ENCODE measurements at places on chromosomes 6 and 20. TPM values are rescaled to one million over a fixed set of nuclear protein-coding genes. Genes with fewer than 3 reads are reported as not detected.

- peak; percentile 90 for DNase-seq
These were observed 116.6 kb downstream of the RNF144B start for GRCh38 chr6:18503593-18504231.

- DNase-seq: peak; percentile 68
These were observed at the start of gene TUBB2B for GRCh38 chr6:3227363-3228045. Gene TUBB2B, minus strand, starts transcription at chr6:3227653. Its CDS starts 110 bp downstream, at chr6:3227543.

- no peak for DNase-seq
These were observed 188.2 kb downstream of the WDR27 start for GRCh38 chr6:169513478-169514193.

GRCh38 chr20:1204113-1204512 lies 859 bp downstream of the C20orf202 start:
- no peak for DNase-seq

- no peak for DNase-seq
These were observed 42.4 kb downstream of the FAM184A start for GRCh38 chr6:119036081-119036480.

GRCh38 chr6:22401206-22401605 lies 104.4 kb upstream of the PRL start:
- DNase-seq: no peak

GRCh38 chr6:14575961-14576360 lies 458.4 kb downstream of the CD83 start:
- no peak for DNase-seq

GRCh38 chr6:111942561-111942960 lies 69.3 kb upstream of the FYN start:
- no peak for DNase-seq

DNA sequence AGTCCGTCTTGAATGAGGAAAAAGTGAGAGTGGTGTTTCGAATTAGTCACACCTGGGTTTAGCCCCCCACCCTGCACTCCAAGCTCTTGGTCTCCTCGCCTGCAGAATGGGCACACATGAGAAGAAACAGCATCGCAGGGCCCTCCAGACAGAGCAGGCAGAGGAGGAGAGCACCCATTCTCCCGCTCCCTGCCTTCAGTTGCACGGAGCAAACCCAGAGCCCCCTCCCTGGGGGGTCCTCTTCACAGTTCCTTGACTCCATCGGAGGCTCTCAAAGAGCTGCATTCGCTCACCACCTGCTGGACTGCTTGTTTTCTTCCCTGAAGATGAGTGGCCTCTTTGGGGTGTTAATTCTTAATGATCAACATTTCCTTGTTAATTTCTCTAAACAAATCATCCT lies 5.1 kb downstream of the CST7 start:
- DNase-seq: no peak

DNA sequence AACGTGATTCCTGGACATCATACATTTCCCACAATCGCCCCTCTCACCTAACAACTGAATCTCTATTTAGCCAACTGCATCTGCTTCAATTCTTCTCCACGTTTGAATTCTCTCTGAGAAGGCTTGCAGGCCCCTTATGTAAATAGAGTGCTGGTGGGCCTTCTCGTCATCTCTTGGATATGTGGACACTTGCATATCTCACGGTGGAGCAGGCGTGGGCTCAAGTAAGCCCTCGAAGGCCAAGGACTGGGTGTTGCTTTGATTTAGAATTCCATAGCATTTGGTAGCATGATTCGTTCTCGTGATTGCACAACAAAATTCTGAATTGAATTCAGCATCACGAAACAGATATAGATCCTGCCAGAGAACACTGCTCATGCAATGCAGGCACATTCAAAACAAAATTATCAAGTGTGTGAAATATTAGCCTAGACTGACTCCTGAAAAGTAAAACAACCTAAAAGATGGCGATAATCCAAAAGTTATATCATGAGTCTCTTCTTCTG lies 613.6 kb downstream of the TFAP2A start:
- DNase-seq: peak; percentile 50

DNA sequence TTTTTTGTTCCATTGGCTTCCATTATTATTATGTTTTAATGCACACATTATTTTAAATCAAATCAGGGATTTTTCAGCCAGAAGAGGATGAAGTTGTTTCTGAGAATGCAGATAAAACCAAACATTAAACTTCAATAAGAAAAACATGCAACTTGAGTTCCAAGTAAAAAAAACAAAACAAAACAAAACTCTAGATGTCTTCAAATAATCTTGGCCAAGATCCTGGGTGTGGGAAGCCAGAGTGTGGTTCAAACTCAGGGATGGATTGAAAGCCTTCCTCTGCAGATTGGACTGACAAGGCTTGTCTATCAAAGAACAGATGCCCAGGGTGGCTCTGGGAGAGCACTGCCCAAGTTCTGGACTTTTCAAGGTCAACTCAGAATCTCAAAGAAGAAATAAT lies 134.1 kb downstream of the LCA5 start:
- DNase-seq: no peak

GRCh38 chr20:31842471-31843157 lies 2.8 kb downstream of the FOXS1 start:
- DNase-seq: peak; percentile 51

- no peak for DNase-seq
These were observed 90.0 kb upstream of the AKAP12 start for GRCh38 chr6:151149793-151150192.

GRCh38 chr20:21681234-21681921 lies 24.1 kb upstream of the PAX1 start:
- peak; percentile 21 for DNase-seq

Gene TAGAP
- total RNA-seq: not detected

Gene VPS16
- total RNA-seq: 36.2 TPM

Gene AKIRIN2
- 24.9 TPM for total RNA-seq

Gene MANEA
- total RNA-seq: 13.0 TPM

Gene PHACTR2
- total RNA-seq: 41.9 TPM
